Large intestine (tissue), 12 donors: ENCODE measurements at places on chromosomes 16 and 17. TPM values are rescaled to one million over a fixed set of nuclear protein-coding genes. Genes with fewer than 3 reads are reported as not detected.

Gene NKD1
- polyA plus RNA-seq = 5.3 TPM

- H3K27ac ChIP-seq = peak overlapping the region; percentile 76
- no peaks in the 10 kb centered on the region for H3K27me3 ChIP-seq
- no peaks in the 10 kb centered on the region for H3K36me3 ChIP-seq
- peaks cover 28% of the 10 kb centered on the region for H3K4me1 ChIP-seq
Observed at GRCh38 chr17:69478916-69479315, 64.4 kb downstream of the MAP2K6 start.

DNA sequence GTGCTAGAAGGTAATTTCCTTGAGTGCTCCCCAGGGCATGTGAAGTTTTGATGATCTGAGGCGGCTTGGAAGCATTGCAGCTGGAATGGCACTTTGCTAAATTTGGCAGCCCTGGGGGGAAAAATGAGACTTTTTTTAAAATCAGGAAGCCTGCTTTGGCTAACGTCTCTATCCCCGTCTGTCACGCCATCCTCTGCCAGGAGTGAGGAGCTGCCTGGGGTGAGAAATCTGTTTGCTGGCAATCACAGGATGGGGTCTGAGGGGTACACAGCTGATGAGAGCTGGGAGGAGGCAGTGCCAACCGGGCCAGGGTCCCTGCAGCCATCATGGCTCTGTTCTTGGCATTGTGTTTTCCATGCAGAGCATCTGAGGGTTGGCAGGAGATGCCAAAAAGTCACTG lies 2.0 kb downstream of the ABCC12 start:
- peaks cover 19% of the 10 kb centered on the region for H3K27me3 ChIP-seq
- no peaks in the 10 kb centered on the region for H3K36me3 ChIP-seq
- no peaks in the 10 kb centered on the region for H3K4me1 ChIP-seq
- no peak for DNase-seq
- no peak overlapping the region for H3K27ac ChIP-seq

DNA sequence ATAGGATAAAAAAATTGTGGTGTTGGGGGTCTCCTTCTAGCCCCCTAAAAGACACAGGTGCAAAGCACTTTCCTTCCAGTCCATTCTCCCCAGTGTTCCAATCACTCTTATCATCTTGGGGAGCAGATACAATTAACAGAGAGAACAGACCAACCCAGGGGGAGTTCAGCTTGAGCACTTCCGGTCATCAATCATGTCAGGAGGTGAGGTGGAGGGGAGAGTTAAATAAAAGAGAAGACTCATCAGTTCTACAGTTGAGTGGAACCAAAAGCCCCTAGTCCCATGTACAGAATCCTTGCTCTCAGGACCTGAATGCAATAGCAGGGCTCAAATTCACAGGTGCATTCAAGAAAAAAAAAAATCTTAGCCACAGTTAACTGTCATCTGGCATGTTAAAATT lies 122.3 kb downstream of the DYNLRB2 start:
- no peak for DNase-seq
- H3K27ac ChIP-seq = no peak overlapping the region
- no peaks in the 10 kb centered on the region for H3K27me3 ChIP-seq
- H3K4me1 ChIP-seq = no peaks in the 10 kb centered on the region
- H3K36me3 ChIP-seq = no peaks in the 10 kb centered on the region
- H3K4me3 ChIP-seq = no peak overlapping the region

Gene TVP23A
- 3.5 TPM for polyA plus RNA-seq

DNA sequence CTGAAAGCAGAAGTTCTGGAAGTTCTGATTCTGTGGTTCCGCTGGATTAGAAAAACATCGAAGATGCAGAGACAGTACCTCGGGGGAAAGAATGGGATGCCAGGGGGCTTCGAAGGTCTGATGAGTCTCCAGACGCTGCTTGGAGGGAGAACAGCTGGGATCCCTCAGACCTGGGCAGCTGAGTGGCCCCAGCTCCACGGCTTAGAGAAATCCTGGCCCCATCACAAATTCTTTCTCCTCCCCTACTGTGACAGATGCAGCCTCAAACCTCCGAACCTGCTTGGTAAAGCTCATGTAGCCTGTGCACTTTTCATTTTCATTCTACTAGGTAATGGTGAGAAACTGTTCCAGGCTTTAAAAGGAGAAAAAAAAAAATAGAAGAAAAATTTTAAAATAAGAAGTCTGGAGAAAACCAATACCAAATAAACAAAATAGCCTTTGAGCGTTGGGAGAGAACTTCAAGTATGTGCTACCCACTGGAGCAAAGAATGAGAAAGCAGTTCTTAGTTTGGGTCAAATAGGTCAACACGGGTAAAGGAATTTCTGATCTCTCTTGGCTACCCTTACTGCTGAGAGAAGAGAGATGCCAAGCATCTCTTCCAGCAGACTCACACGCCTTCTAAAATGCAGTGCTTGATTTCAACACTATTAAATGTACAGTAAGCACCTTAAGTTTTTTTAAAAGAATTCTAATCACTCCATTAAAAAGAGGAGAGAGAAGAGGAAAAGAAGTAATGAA lies 19.9 kb downstream of the MAF start:
- no peaks in the 10 kb centered on the region for H3K4me1 ChIP-seq
- H3K27ac ChIP-seq = no peak overlapping the region
- DNase-seq = no peak
- no peak overlapping the region for H3K4me3 ChIP-seq

DNA sequence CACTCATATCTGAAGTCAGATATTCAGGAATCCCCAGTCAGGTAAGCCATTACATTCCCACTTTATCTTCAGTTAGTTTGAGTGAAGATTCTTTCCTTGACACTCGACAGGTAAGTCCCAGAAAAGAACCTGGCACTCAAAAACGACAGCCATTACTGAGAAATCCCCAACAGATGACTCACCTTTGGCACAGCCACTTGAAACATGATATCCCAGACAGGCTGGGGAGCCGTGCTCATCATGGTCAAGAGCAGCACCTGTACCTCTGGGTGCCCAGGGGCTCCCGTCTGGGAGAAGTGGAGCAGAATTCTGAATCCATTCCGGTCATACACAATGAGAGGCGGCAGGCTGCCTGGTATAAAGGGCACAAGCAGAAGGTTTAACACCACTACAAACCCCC lies 16.8 kb upstream of the COG7 start:
- no peaks in the 10 kb centered on the region for H3K27me3 ChIP-seq
- H3K4me3 ChIP-seq = no peak overlapping the region
- H3K4me1 ChIP-seq = no peaks in the 10 kb centered on the region
- no peak overlapping the region for H3K27ac ChIP-seq
